Endodermal cell (in vitro differentiated cells): ENCODE measurements at places on chromosomes 11 and 22.
A peak's percentile ranks its signal among the peaks of the same experiment; 100 is the strongest.

DNA sequence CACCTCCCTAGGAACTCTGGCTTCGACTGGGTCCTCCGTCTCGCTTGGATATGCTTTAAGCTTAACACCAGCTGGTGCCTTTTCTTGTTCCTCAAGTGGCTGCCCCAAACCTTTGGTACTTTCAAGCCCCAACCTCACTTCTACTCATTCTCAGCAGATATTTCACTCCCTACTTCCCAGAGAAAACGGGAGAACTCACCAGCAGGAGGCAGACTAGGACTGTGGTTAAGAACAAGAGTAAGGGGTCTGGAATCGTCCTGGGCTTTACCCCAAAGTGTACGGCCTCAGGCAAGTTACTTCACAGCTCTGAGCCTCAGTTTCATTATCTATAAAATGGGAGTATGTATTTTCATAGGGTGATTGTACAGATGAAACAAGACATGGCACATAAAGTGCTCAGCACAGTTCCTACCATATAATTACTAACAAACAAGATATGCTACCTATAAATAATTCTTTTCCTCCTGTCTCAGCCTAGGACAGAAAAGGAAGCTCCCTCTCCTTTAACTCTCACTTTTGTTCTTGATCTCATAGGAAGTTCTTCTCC, 37.8 kb downstream of the PAMR1 start:
- DNase-seq: peak; percentile 92

- no peak for DNase-seq
Measured at GRCh38 chr11:73236205-73236765, 18.2 kb downstream of the P2RY2 start.

DNA sequence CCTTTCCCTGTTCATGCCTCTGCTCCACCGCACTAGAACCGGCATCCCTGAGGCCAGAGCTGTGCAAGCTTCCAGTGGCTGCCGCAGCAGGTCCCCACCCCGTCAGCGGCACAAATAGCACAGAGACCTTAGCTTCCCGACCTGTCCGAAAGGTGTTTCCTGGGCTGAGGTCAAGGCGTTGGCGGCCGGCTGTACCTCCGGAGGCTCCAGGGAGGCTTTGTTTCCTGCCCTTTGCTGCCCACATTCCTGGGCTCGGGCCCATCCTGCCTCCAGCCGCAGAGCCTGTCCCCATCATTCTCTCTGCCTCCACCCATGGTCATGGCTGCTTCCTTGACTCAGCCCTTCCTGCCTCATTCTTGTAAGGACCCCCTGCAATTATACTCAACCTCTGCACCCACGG, 31.2 kb downstream of the ARHGAP8 start:
- DNase-seq: no peak

- peak; percentile 84 for DNase-seq
Measured at GRCh38 chr22:30806391-30806861, 111.8 kb downstream of the OSBP2 start.
